ENCODE measurements at places on chromosomes 2 and 18.

DNA sequence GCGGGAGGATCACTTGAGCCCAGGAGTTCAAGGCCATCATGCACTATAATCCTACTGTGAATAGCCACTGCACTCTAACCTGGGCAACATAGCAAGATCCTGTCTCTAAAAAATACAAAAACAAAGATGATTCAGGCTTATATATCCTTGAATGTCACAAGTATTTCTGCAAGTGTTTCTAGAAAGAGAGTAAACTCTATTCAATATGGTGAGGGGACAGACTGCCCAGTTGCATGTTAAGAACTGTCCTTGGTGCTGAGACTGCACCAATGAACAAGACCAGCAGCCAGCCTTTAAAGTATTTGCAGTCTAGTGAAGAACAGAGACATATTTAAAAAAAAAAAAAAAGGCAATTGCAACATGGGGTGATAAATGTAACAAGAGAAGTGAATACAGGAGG, 16.4 kb downstream of the MAP3K19 start:
- DNase-seq: no peak

DNA sequence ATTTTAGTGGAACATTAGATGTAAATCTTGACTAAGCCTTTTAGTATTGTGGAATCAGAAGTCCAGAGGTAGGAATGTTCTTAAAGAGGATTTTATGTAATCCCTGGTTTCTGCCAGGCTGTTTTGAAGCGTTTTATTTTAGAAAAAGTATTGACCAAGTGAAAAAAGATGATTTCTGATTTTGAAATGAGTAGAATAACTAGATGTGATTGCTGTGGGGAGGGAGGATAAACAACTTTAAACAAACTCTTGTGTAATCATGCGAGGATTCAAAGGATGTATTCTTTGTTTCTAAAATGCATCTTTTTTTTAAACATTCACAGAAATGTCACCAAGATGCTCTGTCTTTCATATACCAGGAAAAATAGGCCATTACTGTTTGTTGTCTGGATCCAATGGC, 53.9 kb downstream of the PHLPP1 start:
- DNase-seq: no peak

- DNase-seq: no peak
Observed at GRCh38 chr2:226694149-226694548, 105.5 kb downstream of the IRS1 start.

DNA sequence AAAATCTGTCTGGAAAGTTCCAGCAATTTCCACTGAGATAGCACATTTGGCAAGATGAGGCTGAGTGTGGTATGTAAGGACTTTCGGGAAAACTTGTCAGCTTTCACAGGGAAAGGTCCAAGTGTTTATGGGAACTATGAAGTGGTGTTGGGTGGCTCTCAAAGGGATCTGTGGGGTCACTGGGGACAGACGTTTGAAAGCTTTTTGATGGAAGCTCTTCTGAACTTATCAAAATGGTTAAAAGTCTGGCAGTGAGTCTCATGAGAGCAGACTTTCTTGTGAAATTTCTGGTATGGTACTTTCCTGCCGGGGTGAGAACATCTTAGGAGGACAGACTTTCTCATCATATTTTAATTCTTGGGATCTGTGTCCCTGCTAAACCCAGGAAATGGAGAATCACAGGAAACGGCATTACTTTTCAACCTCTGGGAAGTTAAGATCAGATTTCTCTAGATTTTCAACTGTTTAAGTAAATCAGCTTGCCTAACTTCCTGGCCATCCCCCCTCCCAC, 546.3 kb upstream of the ZEB2 start:
- no peak for DNase-seq

GRCh38 chr2:197277794-197278193, 32.8 kb downstream of the ANKRD44 start:
- DNase-seq: no peak

GRCh38 chr2:65402780-65403528, 29.4 kb downstream of the SPRED2 start:
- no peak for DNase-seq

GRCh38 chr2:210224941-210225672, at the start of gene ACADL:
TSS of gene ACADL (minus strand) at chr2:210225447. CDS start at chr2:210225263, 184 bp downstream.
- DNase-seq: peak; percentile 13

- DNase-seq: no peak
Observed at GRCh38 chr2:177268187-177268871, 3.8 kb upstream of the NFE2L2 start.

DNA sequence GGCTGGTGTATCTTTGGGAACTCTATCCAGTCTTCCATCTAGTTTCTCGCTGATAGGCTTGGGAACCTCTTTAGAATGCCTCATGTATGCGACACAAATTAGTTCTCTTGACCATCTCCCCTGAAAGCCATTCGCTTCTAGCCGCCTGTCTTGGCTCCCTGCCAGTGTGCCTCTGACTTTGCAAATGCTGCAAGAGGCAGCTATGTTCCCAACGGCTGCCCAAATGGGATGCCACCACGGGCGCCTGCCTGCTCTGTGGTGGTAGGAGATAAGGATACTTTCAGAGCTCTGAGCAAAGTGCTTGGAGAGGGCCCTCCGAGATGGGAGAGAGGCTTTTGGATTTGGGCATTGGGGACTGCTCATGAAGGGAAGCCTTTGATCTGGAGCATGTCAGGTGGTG, 77.7 kb upstream of the IGFBP5 start:
- DNase-seq: no peak

- no peak for DNase-seq
Observed at GRCh38 chr18:9663377-9663776, 44.7 kb upstream of the RAB31 start.

GRCh38 chr2:231800493-231801091, 14.3 kb downstream of the COPS7B start:
- DNase-seq: no peak

DNA sequence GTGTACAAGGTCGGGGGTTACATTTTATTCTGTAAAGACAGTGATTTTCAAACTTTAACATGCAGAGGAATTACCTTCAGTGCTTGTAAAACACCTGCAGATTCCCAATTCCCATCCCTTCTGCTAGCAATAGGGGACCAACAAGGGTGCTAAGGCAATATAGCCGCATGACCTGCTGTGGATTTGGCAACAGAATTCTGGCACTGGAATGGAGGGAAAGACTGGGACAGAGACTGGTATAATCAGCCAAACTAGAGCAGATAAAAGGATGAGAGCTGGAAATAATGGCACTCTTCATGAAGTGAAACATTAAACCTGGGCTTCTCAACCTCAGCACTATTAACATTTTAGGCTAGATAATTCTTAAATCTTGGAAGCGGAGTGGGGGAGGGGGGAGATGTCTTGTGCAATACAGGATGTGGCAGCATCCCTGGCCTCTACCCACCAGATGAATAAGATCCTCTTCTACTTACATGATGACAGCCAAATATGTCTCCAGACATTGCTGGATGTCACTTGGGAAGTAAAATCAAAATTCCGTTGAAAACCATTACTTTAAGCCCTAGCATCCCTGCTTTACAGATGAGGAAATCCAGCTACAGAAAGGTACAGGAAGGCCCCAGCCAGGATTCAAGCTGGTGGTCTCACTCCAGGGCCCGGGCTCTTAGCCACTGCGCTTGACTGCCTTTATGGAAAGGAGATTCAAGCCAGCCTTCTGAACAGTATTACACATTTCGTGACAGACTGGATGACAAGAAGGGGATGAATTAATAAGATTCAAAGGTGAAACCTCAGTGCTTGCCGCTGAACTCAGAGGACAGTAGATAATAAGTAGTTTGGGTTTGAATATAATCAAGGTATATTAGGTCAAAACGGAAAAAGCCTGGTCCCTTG, 1.7 kb downstream of the EVA1A start:
- no peak for DNase-seq

- no peak for DNase-seq
Observed at GRCh38 chr2:191165176-191165643, 14.4 kb upstream of the STAT4 start.

- DNase-seq: no peak
Observed at GRCh38 chr18:75625966-75626365, 198.5 kb upstream of the SMIM21 start.

DNA sequence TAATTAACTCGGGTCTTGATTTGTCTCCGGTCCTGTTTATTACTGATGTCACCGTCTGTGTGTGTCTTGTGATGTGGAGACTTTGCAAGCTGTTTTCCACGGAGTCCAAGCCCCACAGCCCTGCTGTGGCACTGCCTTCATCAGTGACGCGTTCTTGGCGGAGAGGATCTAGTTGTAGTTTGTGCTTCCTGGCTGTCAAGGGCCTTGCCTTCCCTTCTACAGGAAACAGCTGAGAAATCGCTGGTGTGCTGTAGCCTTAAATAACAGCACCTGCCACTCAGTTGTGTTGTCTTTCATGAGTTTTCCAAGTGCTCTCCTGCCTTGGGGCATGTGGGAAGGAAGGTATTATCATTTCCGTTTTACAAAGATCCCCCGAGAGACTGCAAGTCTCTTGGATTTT, 26.3 kb downstream of the CTIF start:
- no peak for DNase-seq

- DNase-seq: no peak
Observed at GRCh38 chr2:38876407-38876806, 631 bp downstream of the MORN2 start.

DNA sequence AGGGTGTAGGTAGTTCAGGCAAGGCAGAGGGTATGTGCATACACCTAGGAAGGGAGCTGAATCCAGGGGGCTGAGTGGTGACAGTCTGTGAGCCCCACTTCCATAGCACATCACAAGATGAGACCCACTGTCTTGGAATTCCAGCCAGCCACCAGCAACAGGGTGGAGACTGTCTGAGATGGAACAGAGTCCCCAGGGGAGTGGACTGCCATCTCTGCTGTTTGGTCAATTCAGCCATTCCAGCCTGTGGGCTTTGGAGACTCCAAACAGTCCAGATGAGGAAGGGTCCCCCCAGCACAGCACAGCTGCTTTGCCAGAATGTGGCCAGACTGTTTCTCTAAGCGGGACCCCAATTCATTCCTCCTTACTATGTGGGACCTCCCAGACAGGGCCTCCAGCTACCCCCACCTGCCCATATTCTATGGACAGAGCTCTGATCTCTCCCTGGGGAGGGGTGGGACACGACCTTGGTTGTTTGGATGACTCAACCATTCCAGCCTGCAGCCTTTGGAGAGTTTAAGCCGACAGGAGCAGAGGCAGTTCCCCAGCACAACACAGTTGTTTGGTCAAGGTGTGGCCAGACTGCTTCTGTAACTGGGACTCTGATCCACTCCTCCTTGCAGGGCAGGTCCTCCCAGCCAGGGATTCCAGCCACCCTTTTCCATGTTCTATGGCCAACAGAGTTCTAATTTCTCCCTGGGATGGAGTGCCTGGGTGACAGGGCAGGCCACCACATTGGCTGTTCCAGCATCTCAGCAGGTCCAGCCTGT, 178.0 kb downstream of the RND3 start:
- no peak for DNase-seq

GRCh38 chr18:29383311-29384273, 1206.7 kb upstream of the CDH2 start:
- no peak for DNase-seq

DNA sequence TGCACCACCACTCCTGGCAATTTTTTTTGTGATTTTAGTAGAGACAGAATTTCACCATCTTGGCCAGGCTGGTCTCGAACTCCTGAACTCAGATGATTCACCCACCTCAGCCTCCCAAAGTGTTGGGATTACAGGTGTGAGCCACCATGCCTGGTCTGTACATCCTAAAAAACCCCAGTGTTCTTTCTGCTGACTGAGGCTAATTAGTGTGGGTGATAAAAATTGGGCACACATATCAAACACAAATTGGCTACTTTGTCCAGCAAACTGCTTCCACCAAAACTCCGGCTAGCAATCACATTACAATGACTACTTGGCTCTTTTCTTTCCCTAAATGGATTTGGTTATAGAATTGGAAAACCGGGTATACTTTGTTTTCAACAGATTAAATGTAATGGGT, 153.9 kb downstream of the SLC8A1 start:
- DNase-seq: no peak

- DNase-seq: no peak
Observed at GRCh38 chr2:172208791-172209325, 106.2 kb upstream of the DLX2 start.

DNA sequence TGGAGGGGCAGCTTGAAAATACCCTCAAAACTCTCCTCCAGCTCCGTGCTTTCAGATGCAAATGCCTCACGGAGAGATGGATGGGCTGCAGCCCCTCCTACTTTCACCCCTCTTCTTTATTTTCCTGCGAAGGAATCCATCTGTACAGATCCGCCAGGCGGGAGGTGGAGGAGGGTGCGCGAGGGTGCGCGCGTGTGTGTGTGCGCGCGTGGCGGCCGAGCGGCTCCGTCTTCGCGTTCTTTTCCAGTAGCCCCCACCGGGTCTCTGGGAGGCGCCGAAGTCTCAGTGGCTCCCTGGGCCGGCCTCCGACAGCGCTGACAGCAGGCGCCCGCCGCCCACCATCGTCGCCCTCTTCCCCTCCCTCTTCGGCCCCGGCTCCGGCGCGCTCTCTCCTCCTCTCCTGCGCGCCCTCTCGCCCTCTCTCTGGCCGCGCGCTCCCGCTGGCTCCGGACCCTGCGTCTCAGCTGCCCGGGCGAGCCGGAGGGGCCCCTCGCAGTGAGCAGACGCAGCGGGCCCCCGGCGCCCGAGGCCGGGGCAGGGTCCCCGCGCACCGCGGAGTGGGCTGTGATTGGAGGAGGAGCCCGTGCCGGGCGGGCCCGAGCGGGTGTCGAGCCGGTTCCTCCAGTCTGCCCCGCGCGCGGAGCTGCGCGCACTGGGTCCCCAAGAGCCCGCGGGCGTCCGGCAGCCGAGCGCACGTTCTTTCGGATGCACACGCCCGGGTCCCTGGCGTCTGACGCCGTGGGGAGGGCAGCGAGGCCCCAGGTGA, at the start of gene CDH7:
CDH7 (plus strand) TSS at position 624 of the 766 bp plus-strand sequence. CDS start 11,831 bp downstream, outside the sequence.
- DNase-seq: no peak

- DNase-seq: no peak
Observed at GRCh38 chr2:217538719-217539118, 464.1 kb downstream of the TNS1 start.

- DNase-seq: no peak
Observed at GRCh38 chr18:48023334-48024008, 93.0 kb upstream of the SMAD2 start.

- DNase-seq: no peak
Observed at GRCh38 chr2:64448041-64448426, 5.9 kb upstream of the LGALSL start.

DNA sequence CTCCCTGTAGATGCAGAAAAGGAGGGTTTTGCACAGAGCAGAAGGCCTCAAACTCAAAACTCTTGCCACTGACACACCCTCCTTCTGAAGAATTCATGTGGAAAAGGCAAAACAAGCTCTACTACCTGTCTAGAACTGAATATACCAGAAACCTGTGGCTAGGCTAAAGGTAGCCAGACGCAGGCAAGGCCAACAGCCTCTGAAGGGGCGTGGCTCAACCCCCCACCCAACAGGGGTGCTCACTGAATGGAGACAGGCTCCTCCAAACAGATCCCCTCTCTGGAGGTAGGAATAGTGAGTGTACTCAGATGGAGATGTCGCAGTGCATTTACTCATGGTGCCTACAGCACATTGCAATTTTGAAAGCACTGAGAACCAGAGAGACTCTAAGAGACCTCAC, 3.0 kb upstream of the STK17B start:
- DNase-seq: no peak

DNA sequence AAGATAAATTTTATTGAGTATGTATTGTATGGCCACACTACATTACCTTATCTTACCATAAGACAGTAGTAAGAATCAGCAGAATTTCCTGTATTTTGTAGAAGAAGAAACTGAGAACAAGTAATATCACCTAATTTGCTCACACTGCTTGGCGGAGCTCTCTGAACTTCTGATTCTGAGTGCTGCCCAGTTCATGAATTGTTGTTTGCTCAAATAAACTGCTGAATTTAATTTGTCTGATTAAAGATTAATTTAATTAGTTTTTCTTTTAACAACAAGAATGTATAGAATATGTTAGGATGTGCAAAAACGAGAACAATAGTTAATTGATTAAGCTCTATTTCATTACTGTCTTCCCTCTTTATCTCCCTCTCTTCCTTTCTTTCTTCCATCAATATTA, 100.1 kb upstream of the ERBB4 start:
- no peak for DNase-seq

- no peak for DNase-seq
Observed at GRCh38 chr2:113784823-113785744, 28.6 kb upstream of the SLC35F5 start.

Data from GM12892 (cell line).